Stimulated activated CD8-positive, alpha-beta memory T cell treated with anti-CD3 and anti-CD28 coated beads, Interleukin-7, amount 100 ng/mL, for 1 hour (primary cell): ENCODE measurements at places on chromosomes 7 and 10.

GRCh38 chr10:78424723-78425122 lies 391.1 kb downstream of the RPS24 start:
- DNase-seq, result no peak

DNA sequence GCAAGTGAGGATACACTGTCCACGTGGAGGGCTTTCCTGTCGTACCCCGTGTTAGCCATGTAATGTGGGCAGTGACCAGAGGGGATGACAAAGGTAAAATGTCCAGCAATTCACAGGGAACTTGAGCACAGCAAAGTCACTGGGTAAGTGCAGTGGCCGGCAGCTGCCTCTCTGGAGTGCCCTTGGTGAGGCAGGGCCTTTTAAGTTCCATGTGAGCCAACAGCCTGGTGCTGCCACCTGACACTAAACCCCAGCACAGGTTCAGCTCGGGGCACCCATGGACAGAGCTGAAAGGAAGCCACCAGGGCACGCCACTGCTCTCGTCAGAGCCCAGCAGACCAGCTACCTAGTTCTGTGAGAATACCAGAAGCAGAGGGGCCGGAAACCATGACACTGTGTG lies 168.3 kb downstream of the PRKAG2 start:
- DNase-seq, result no peak

DNA sequence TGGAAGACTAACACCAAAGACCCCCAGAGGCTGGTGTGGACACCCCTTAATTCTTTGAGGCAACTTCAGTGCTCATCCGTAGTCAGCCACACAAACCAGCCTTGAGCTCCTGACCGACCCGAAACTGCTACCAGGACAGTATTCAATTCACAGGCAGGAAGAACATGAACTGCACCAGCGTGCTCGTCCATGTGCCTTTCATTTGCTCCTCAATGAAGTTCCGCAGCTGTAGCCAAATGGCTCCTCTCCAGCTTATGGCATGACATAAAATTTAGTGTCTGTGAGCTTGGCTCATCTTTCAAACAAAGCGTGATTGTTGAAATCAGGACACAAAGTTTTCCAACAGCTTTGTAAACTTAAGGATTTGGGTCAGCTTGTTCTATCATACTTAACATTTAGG lies 144.1 kb upstream of the FAM171A1 start:
- no peak for DNase-seq

DNA sequence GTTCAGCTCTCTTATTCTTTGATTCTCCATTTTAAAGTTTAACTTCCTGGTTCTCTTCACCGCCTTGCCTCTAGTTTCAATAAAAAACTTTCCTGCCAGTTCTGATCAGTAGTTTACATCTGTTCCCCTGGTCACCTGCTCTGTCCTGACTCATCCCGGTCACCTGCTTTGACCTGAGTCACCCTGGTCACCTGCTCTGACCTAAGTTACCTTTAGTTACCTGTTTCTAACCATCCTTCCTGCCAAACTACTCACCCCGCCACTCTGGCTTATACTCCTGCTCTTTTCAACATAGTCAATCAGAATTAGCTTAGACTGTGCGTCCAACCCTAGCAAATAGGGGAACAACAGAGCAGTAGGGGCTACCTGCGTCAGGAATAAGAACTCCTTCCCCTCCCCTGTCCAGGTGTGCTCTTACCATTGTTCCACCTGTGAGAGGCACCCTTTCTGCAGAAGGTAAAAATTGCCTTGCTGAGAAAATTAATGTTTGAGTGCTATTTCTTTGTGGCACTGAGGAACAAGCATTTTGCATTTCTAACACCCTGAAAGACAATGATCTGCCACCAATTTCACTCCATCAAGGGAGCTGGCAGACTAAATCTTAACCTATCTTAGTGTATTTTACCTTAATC lies 263.6 kb downstream of the DOCK4 start:
- no peak for DNase-seq

DNA sequence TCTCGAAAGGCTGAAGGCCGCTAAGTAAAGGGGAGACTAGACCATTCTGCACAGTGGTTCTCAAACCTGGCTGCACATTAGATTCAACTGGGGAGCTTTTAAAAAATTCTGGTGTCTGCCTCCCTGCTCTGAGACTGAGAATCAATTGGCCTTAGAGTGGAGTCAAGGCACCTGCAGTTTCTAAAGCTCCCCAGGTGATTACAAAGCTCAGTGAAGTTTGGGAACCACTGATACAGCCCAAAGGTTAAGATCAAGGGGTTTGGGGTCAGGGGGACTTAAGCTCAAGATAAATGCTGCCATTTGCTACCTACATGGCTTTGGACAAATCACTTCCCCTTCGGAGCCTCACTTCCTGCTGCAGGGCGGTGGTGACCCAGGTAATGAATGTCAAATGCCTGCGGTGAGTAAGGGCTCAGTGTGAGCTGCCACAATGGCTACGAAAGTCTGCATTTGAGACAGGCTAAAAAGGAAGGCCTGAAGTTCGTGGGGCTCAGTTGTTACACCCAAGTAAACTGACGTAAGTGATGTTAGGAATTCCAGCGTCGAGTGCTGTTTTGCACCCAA lies 72.3 kb downstream of the TLL2 start:
- no peak for DNase-seq
